ENCODE measurements at places on chromosomes 7 and 10.

DNA sequence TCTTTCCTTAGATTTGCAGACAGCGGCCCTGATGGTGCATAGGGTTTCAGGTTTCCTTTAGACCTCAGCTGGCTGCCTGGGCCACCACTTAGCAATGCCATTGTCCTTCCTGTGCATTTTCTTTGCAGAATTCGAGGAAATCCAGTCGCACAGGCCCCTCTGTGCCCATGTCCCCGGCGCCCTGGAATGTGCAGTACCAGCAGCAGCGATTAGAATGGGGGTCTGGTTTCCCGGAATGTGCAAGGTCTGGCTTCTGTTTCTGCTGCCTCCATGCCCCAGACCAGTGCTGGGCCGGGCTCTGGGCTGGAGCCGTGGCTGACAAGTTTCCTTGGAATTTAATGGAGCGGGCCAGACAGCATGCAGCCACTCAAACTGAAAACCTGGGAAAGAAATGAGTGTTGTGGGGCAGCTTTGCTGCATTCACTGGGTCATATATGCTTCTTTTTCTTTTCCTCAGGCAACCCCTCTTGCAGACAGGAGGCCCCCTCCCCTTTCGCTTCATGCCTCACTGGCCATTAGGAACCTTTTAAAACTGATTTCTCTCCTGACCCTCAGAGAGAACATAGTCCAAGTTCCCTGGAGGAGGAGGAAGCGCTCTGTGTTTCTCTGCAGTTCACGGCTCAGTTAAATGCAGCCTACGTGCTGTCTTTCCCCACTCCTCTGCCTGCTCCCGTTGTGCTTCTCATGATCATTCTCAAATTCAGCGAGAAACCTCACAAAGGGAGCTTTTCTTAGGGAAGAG is 14.4 kb downstream of the HTRA1 start:
- no peak for DNase-seq

- no peak for DNase-seq
Measured at GRCh38 chr7:80524693-80525092, 12.8 kb upstream of the GNAT3 start.

- no peak for DNase-seq
Measured at GRCh38 chr7:45479781-45480180, 94.4 kb upstream of the ADCY1 start.

DNA sequence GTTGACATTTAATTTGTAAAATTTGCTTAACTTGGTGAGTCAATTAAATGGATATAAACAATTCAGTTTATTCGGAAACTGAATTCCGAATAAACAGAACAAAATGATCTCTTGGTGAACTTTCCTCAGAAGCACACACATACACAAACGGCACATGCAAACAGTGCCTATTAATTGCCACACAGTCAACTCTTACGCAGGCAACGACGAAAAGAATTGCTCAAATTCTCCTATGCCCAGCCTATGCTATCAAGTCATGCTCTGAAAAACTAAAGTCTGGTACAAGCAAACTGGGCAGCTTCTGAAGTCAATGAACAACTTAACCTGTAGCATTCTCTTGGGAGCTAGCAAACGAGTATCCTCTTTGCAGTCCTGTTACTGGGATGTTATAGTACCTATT is 38.8 kb upstream of the ASL start:
- DNase-seq = no peak

GRCh38 chr10:22620140-22620857 is 94.1 kb downstream of the PIP4K2A start:
- DNase-seq = peak; percentile 98

DNA sequence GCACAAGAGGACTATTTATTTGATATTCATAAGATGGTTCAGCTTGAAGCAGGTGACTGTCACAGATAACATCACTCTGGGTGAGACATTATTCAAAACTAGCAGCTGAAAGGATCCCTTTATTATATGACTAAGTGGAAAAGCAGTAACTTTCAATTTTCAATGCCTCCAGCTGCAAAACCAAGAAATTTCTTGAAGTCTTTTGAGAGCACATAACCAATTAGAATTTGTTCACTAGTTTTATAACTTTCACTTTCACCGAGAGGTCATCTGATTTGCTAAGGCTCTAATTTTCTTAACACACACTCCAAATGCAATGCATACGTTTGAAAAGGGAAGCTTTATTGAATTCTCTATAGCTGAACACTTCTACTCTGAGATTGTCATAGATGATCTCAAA is 88.6 kb upstream of the KLF14 start:
- no peak for DNase-seq

- DNase-seq = no peak
Measured at GRCh38 chr7:20927976-20928375, 141.3 kb upstream of the SP8 start.

DNA sequence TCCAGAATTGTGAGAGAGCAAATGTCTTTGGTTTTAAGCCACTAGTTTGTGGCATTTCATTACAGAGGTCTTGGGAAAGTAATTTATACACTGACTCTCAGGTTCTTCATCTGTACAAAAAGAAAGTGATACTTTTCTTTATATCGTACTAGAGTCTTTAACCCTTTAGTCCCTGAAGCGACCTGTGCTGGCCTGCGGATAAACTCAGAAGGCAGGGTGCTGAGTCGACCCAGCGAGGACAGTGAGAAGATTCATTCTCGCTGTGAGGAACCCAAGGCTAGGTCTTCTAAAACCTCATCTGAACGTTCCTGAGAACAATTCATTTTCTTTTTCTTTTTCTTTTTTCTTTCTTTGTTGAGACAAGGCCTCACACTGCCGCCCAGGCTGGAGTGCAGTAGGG is 514.2 kb upstream of the MGMT start:
- DNase-seq = no peak

DNA sequence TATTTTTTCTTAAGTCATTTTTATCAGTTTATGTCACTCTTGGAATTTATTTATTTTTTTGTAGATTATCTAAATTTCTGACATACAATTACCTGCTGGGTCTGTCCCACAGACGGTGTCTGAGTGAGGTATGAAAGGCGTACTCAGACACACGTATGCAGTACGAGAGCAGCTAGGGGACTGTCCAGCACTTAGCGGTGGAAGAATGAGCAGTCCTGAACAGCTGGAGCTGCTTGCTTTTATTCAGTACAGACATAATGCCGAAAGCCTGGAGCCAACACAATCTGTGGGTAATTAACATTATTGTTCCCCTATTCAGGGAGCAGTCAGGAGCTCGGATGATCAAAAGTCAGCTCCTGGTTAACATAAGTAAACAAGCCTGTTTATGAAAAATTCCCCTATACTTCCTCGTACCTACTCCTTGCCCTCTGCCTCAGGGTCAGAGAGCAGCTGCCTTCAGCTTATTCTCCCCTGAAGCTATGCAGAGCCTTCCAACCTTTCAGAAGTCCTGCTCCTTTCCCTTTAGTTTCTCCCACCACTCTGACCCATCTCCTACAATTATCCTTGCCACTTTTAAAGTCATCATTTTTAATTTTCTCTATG is 488.0 kb upstream of the POM121L12 start:
- no peak for DNase-seq

GRCh38 chr10:62250594-62251198 is 17.9 kb downstream of the RTKN2 start:
- DNase-seq = peak; percentile 75

GRCh38 chr10:44860811-44861736 is 50.1 kb upstream of the TMEM72 start:
- peak; percentile 80 for DNase-seq

DNA sequence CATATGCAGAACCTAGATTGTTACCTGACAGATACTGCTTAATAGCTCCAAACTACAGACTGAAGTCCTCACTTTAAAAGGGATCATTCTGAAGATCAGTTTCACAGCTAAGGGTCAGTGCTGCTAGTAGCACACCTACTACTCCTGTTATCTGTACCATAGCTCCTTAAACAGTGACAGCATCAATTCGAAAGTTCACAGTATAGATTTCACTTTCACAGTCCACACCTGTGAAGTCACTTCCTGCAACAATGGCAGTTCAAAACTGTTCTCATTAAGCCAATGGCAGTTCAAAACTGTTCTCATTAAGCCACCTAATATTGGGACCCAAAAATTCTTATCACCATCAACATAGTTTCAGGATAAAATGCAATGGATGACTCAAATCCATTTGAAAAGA is 10.7 kb upstream of the FHIP2A start:
- DNase-seq = no peak

GRCh38 chr10:13187135-13187534 is 25.8 kb downstream of the MCM10 start:
- DNase-seq = no peak

DNA sequence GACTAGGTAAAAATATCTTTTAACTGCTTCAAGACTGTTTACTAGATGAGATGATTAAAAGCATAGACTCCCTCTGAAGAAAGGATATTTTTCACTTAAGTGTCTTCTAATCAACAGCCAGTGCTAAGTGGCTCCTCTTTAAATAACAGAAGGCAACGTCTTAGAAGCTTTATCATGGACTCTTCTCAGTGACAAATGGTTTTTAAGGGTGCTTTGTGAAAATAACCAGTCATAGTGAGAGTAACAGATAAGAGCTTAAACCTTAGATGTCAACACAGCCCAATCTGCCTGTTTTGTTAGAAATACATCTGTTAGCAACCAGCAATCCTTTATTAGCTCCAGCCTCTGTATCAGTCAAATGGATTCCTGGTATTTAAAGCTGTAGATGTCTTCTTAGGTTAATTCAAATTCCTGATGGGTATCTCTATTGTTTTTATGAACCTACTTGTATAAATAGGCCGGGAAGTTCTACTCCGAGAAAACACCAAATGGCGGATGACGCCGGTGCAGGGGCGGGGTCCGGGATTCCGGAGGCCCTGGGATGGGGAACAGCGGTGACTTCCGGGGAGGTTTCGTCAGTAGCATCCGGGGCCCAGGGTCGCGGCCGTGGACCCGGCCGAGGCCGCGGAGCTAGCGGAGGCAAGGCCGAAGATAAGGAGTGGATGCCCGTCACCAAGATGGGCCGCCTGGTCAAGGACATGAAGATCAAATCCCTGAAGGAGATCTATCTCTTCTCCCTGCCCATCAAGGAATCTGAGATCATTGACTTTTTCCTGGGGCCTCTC is 285.4 kb downstream of the GPR37 start:
- DNase-seq = no peak

GRCh38 chr7:56250135-56250534 is 133.9 kb upstream of the NUPR2 start:
- DNase-seq = no peak

- no peak for DNase-seq
Measured at GRCh38 chr10:95331596-95332130, 40.9 kb upstream of the PDLIM1 start.

DNA sequence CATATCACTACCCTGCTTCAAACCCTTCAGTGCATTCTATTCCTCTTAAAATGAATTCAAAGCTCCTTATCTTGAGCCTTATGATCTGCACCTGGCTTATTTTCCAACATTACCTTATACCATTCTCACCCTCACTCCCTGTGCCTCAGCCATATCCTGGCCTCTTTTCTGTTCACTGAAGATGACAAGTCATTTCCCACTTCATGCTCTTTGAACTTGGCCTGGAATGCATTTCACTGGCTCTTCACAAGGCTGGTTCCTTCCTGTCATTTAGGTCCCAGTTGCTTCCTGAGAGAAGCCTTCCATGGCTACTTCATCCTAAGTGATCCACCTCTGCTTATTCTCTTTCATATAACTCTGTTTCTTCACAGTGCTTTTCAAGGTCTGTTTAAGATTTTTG is 3.2 kb upstream of the LIPF start:
- DNase-seq = peak; percentile 17

GRCh38 chr10:3716093-3716492 is 68.9 kb downstream of the KLF6 start:
- no peak for DNase-seq

GRCh38 chr7:74429153-74429747 is 24.5 kb upstream of the GTF2IRD1 start:
- peak; percentile 51 for DNase-seq

DNA sequence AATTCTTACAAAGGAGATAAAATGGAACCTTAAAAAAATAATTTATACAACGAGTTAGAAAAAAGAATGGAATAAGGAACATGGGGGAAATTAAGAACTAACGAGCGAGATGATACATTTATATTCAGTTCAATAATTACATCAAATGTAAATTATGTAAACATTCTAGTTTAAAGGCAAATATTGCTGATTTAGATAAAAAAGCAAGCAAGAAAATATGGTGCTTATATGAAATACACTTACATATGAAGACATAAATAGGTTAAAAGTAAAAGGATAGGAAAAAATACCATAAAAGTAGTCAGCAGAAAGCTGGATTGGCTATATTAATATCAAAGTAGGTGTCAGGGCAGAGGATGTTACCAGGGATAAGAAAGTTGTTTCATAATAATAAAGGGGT is 127.0 kb upstream of the AHR start:
- DNase-seq = no peak
